ENCODE measurements at places on chromosomes 11 and 22.

- DNase-seq = no peak
Observed at GRCh38 chr22:33684087-33684486, 236.2 kb downstream of the LARGE1 start.

DNA sequence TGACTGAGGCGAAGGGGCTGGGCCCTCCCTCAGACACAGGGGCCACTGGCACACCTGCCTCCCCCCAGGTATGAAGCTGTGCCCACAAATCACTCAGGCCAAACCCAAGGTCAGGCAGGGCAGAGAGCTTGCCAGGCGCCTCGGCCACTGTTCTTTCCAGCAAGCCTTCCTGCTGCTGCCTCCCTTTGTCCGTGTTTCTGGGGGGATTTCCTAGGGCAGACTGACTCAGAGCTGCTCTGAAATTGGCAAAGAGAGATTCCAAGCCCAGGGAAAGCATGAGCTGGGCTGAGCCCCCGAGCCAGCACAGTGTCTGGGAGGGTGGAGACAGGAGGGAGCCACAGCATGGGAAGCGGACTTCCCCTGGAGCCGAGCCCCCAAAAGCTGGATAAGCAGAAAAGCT lies 33.2 kb downstream of the PPP2R1B start:
- peak; percentile 43 for DNase-seq

DNA sequence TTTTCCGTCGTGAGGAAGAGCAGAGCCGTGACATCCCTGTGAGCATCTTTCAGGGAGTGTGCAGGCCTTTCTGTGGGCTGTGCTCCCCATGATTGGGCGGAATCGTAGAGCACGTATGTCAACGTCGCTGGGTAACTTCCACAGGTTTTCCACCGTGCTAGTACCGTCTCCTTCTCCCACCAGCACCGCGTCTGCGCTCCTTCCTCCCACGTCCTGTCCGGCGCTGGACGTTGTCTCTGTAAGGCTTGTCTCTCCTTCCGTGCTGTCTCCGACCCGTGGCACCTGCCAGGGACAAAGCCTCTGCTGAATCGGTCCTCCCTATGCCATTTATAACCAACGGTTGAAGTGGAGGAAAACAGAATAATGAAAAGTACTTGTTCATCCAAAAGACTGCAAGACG lies 386.7 kb downstream of the BRD1 start:
- no peak for DNase-seq

DNA sequence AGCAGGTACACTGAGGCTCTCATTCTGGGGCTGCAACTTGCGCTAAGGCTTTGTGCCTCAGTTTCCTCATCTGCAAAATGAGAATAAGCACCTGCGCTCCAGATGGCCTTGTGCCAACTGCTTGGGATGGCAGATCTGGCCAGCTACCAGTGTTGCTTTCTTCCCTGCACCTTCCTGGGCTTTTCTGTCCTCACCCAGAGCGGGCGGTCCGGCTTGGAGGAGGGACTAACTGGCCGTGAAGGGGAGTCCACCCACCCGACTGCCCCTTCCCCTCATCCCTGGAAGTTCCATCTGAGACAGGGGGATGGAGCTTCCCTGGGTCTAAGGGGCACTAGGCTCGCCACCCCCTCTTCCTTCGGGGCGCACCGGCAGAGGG lies 3.5 kb downstream of the SLC16A8 start:
- no peak for DNase-seq

GRCh38 chr11:66334605-66335442 lies 1.4 kb downstream of the RIN1 start:
- DNase-seq = no peak

DNA sequence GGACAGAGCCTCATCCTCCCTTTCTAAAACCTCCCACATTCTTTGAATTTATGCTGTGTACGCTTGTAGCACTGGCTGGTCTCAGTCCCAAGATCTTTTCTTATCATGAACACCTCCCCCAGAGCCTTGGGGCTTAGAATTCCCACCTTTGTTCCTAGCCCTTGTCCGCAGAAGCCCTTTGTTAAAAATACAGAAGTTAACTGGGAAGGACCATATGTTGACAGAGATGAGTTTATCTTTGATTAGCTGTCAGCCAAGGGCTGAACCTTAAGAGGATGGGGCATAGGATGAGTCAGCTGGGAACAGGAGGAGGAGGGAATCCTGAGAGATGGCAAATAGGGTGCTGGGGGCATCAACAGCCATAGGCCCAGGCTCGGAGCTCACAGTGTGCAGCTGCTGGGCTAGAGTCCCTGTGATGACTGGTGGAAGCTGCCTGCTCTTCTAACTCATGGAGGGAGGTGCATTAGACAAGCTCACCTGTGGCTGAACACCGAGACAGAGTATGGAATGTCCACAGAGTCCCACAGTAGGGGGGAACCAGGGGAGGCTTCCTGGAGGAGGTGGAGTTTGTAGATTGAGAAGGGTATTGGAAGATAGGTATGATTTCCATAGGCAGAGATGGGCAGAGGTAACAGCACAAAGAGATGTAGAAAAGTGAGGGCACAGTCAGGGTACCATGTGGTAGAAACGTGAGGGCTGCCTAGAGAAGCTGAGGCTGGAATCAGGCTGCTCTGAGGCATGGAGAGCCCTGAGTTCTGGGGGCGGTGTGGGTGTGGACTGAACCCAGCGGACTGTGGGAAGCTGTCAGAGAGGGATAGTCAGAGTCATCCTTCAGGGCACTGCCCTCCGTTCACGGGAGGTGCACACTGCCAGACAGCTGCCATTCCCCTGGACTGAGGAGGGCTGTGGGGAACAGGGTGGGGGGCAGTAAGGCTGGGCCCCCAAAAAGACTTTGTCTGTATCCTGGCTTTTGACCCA lies 9.9 kb downstream of the MICAL2 start:
- DNase-seq = no peak

DNA sequence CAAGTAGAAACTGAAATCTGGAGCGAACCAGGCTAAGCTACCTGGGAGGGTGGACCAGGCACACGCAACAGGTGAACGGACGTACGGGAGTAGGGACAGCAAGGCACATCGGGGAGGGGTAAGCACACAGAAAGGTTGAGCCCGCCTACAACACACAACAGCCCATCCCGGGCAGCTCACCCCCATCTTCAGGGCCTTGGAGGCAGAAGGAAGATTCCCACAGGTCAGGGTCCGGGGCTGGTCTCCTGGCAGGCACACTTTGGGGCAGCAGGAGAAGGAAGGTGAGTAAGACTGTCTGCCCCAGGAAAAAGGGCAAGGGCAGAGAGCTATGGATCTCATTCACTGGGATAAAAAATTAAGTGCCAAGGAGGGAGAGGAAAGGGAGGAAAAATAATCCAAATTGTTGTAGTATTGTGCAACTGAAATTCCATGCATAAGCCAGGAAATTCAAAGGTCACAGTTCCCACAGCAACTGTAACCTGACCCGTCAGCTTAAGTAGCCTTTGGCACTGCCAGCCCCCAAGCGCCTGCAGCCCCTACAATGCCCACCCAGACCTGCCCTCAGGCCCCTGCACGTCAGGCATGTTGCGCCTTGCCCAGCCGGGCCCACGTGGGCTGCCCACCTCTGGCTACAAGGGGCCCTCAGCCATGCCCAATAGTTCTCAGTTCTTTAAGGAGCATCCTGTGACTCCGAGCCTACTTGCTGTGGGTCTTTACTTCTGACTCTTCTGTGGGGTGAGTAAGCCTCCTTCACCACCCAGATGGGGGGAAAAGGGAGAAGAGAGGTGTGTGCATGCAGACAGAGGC lies 51.8 kb downstream of the MICAL3 start:
- no peak for DNase-seq

- DNase-seq = no peak
Observed at GRCh38 chr11:3995307-3995706, 99.3 kb upstream of the RRM1 start.

GRCh38 chr11:72380132-72380503 lies 54.2 kb downstream of the CLPB start:
- DNase-seq = no peak

Data from BJ (cell line).